ENCODE measurements at places on chromosomes 5 and 9.

- DNase-seq, result no peak
These were observed 211.5 kb upstream of the RPS23 start for GRCh38 chr5:82489683-82490082.

- DNase-seq, result no peak
These were observed 85.4 kb downstream of the MAN2A1 start for GRCh38 chr5:109775130-109775529.

GRCh38 chr5:158198636-158199035, 339.7 kb upstream of the CLINT1 start:
- DNase-seq, result no peak

- no peak for DNase-seq
These were observed 10.9 kb downstream of the MGAT1 start for GRCh38 chr5:180791611-180792213.

GRCh38 chr9:93893899-93894690, 61.1 kb downstream of the BARX1 start:
- DNase-seq, result no peak

- DNase-seq, result no peak
These were observed 286.7 kb downstream of the NFIB start for GRCh38 chr9:14027116-14027800.

DNA sequence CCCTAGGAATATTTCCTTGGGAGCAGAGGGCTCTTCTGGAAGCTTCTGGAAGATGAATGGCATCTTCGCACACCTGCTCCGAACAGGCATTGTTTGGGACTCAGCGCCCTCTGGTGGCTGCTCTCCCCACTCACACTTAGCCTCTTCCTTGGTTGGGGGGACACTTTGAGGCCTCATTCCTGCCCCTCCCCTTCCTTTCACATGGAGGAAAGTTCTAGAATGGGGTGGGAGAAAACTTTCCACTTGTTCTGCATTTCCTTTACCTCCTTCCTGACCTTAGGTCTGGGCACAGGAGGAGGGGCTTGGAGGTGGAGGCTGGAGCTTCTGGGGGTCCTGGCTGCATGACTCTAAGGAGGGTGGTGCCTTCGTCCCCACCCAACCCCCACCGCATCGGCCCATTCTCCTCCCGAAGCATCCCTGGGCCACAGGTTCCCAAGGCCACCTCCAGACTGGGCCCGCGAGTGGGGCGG, 19.3 kb upstream of the SMIM32 start:
- peak; percentile 32 for DNase-seq

DNA sequence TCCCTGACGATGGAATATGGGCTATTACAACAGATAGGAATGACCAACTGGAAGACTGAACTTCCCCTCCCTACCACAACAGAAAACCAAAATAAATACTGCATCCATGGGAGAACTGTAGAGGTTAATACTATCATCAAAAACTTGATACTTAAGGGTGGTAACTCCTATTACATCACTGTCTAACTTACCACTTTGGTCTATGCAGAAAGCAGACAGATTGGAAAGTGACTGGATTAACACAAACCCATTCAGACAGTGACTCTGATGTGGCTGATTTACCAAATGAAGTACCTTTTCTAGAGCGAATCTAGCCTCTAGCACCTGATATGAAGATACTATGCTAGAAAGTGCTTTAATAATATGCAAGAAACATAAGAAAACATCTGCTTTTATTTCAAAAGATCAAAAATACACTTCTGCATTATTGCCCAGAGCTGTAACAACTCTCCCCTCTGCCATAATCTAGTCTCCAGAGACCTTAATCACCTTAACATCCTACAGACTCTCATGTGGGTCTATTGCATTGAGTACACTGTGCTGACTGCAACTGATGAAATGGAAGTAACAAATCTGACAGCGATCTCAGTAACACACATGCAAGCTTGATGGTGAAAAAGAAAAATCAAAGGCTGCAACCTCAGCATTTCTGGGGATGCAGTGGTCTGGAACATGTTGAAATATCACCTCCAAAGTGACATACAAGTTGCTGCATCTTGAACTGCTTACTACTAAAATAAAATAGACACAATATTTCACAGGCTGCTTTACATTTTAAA, 62.7 kb downstream of the EPB41L4A start:
- no peak for DNase-seq

DNA sequence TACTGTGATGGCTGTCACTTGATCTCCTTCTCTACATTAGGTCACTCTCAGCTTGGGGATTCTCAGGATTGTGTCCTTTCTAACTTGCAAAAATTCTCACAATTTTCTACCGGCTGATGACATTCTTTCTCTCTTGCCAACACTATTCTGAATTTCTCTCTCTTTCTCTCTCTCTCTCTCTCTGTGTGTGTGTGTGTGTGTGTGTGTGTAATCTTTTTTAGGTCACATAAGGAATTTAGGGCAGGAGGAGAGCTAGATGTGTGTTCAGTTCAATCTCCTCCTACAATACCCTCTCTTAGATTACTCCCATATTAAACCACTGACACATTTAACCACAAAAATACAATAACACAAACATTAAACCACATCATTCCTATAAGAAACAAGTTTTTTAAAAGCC, 242.3 kb upstream of the NREP start:
- no peak for DNase-seq

DNA sequence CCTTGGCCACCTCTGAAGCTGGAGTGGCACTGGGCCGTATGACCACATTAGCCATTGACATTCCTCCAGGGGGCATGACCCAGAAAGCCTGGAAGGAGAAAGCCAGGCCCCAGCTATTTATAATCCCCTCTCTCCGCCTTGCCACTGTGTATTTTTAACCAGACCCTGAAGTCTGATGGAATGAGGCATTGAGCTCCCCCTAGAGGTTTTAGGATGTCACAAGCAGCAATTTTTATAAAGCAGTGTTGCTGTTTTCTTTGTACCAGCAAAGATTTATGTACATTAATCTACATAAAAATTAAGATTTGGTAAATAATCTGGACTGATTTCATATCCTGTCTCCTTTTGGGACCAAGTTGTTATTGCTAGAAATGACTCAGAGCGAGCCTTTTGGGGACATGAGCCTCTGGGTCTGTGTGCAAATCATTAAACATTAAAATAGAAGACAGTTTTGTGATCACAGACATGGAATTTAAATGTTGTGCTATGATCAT, 127.1 kb downstream of the TRIO start:
- DNase-seq, result peak; percentile 58

- DNase-seq, result no peak
These were observed 22.2 kb upstream of the RNU6ATAC start for GRCh38 chr9:134186471-134187109.

Measured in inflammatory macrophage treated with lipopolysaccharide for 4 hours (primary cell).